ENCODE measurements at places on chromosomes 3 and 15.

DNA sequence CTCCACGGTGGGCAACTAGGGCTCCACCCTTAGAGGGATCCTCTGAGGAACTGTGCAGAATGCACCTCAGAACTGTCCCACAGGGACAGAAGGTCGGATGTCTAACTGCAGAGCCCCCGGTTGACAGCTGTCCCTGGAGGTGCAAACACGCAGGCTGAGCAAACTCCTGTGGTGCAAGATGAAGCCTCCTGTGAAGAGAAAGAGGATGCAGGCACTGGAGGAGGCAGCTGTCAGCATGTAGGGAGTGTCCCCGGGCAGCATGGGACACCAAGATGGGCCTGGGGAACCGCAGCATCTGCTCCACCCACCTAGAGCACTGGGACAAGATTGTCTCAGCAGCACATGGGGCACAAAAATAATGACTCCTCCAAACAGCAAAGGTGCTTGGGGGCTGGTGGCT, 258.9 kb downstream of the ABHD5 start:
- DNase-seq, result no peak

- DNase-seq, result peak; percentile 12
Observed at GRCh38 chr3:155853214-155854140, 750 bp downstream of the SLC33A1 start.

GRCh38 chr3:142356818-142357217, 91.0 kb downstream of the XRN1 start:
- DNase-seq, result no peak

DNA sequence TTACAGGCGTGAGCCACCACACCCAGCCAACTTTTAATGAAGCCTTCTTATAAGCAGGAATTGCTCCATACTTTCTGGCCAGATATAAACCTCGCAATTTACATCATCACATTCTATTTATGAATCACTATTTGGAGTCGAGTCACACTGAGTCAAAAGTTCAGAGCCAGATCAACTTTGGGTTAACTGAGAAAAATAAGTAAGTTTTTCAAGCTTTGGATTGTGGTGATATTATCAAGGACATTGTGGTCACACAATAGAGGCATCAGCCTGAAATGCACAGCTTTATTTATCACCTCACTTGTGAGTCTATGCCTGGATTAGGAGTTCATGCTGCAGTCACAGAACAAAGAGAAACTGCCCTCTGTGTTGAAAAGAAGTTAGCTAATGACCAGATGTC, 1163.5 kb downstream of the ROBO1 start:
- no peak for DNase-seq

DNA sequence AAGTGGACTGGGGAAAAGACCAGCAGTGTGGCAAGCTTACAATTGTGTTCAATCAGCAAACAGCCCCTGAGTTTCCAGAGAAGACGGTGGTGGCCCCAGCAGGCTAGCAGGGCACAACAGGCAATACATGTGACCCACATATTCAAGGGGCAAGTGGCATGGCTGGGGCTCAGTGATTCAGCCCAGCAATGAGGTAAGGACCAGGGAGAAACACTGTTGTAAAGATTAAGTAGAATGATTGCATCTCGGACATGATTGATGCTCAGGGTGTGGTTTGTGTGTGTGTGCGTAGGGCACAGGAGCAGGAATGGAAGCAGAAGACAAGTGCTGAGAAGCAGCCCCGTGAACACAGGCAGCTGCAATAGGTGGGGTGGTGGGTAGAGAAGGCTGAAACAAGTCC, 37.9 kb downstream of the KLHL6 start:
- DNase-seq, result no peak

DNA sequence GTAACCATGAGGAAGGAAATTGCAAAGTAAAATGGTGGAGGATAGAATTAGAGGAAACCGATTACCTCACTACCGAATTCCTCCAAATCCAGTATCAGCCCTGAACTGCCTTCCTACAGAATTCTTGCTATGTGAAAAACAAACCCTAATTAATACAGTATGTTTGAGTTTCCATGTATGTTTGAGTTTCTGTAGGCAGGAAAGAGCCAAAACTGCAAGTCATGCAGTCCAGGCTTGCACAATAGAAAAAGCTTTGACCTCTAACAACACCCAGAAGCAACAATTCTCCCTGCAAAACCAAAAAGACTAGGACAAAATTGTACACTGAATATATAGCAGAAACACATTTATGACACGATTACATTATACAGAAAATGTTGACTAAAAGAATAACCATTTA, 614.8 kb downstream of the DIPK2A start:
- no peak for DNase-seq

- DNase-seq, result no peak
Observed at GRCh38 chr15:89888214-89888804, 5.5 kb downstream of the AP3S2 start.

- no peak for DNase-seq
Observed at GRCh38 chr3:86923071-86923491, 67.9 kb downstream of the VGLL3 start.

DNA sequence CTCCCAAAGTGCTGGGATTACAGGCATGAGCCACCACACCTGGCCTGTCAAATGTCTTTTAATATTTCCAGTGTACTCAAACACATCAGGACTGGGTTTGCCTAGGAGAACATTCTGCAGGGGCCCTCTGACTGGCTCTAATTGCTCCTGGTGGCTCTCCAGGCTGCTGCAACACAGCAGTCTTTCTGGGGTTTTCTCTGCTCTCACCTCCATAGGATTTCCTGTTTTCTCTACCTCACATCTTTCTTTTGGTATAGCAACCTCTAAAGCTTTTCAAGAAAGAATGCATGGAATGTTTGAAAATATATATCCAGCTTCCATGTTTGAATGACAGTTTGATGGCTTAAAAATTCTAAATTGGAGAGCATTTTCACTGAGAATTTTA, 83.3 kb upstream of the IGSF10 start:
- DNase-seq, result no peak
